Stimulated activated CD8-positive, alpha-beta memory T cell treated with anti-CD3 and anti-CD28 coated beads, Interleukin-4, amount 100 ng/mL, for 1 hour (primary cell): ENCODE measurements at places on chromosomes 4 and X.

DNA sequence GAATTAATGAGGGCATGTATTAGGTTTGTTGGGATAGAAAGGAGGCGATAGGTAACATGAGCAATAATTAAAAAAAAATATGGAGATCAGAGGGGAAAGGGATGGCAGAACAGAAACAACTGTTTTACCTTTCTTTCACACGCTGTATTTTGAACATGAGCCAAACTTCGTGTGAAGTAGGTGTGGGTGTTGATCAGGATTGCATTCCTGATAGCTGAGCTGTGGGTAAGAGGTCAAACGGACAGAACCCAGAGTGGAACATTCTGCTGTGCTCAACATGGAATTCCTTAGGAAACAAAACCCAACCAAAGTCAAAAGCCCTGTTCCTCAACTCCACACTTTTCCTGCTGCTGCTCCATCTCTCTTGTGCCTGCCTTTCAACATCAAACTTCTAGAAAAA lies 162.5 kb upstream of the CASK start:
- DNase-seq, result no peak

GRCh38 chr4:77169481-77169880 lies 12.5 kb downstream of the CCNG2 start:
- no peak for DNase-seq

- no peak for DNase-seq
These were observed 186.6 kb downstream of the CPEB2 start for GRCh38 chr4:15188605-15189539.

- no peak for DNase-seq
These were observed 164.9 kb upstream of the USP9X start for GRCh38 chrX:40920351-40920750.

- DNase-seq, result no peak
These were observed 9.6 kb downstream of the HAUS7 start for GRCh38 chrX:153460826-153461225.

GRCh38 chr4:126354784-126355183 lies 1040.0 kb downstream of the FAT4 start:
- DNase-seq, result no peak
